ENCODE measurements at places on chromosomes 6 and 20.
A peak's percentile ranks its signal among the peaks of the same experiment; 100 is the strongest.

GRCh38 chr6:22057962-22058361 is 238.9 kb downstream of the PRL start:
- DNase-seq, result no peak

DNA sequence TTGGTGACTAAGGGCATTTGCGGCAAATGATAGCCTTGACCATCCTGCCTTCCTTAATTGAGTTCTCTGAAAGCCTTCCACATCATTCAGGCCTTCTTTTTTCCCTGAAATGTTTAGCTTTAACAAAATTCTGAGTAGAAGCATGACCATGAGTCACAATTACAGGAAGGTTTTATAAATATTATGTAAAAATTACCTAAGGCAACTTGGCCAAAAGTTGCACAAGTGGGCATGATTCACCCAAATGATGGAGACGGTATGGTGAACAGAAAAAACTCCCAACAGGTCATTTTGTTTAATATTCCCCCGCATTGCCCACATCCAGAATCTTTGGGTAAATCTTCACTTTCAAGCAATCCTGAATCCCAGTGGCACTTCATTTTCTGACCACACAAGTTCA is 37.0 kb downstream of the MC3R start:
- DNase-seq, result no peak

- DNase-seq, result no peak
These were observed 71.0 kb downstream of the FUT9 start for GRCh38 chr6:96086745-96087144.

GRCh38 chr20:4225745-4226144 is 210.4 kb upstream of the RNF24 start:
- no peak for DNase-seq

DNA sequence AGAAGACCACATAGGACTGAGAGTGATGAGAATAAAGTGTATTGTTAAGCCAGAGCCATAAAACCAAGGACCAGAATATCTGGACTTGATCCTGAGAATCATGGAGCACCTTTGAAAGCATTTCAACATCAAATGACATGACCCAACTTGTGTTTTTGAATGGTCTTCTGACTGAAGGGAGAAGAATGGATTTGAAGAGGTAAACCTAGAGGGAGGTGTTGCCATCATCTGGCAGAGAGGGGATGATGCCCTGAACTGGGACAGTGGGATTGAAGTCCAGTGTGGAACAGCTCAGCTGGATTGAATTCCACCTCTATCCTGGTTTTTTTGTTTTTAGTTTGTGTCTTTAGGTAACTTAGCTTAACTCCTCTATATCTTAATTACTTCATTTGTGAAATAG is 570.0 kb downstream of the TBC1D32 start:
- no peak for DNase-seq

GRCh38 chr6:145213614-145214013 is 521.7 kb downstream of the EPM2A start:
- no peak for DNase-seq

- no peak for DNase-seq
These were observed 121.3 kb upstream of the PTPN1 start for GRCh38 chr20:50388733-50389437.

GRCh38 chr6:162217058-162217457 is 510.5 kb downstream of the PRKN start:
- DNase-seq, result no peak

DNA sequence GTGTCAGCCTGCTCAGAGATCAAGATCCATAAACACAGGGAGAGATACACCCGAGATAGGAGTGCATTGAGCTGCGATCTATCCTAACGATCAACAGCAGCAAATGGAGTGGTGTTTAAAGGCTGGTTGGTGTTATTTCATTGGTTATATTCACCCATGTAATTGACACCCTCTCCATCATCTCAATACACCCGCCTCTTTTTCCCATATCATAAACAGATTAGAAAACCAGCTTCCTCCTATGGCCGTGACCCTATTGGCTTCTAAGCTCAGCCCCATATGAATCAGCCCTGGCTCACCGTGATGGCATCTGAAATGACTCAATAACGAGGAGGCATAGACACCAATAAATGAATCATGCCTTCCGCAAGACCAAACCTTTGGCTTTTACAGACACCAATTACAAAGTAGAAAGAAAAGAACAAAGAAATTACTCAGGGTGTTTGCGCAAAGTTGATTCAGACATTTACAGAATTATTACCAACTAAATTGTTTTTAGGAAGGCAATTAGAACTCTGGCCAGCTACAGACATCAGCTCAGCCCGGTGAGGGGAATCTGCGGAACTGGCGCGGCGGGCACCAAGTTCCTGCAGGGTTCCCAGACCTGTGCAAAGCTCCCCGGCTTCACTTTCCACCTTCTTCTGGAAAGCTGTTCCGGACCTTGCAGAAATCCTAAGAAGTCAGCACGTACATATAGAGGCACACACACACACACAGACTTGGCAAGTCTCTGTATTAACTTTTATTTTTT is 11.5 kb downstream of the PMEPA1 start:
- DNase-seq, result no peak

GRCh38 chr6:26057899-26058298 is 29.3 kb upstream of the HFE start:
- no peak for DNase-seq

GRCh38 chr6:168217880-168218537 is 101.6 kb downstream of the DACT2 start:
- DNase-seq, result peak; percentile 18

- DNase-seq, result no peak
These were observed 235.3 kb upstream of the NRSN1 start for GRCh38 chr6:23890543-23891227.

DNA sequence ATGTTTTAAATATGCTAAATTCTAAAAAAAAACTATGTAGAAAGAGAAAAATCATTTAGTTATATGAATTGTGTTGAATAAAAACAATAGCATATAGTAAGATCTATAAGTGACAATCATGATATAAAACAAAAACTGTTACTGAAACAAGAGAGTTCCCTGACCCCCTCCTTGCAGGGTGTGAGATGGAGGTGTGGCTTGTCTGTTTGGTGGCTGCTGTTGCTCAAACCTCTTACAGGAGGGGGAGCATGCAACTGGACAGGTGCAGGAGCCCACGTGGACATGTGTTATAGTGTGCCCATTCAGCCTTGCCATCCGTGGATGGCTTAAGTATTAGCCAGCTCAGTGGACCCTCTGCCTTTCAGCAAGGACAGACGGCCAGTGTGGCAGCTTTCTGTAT is 206.7 kb downstream of the MOXD1 start:
- DNase-seq, result no peak

GRCh38 chr20:51995551-51995951 is 193.2 kb upstream of the SALL4 start:
- DNase-seq, result no peak

DNA sequence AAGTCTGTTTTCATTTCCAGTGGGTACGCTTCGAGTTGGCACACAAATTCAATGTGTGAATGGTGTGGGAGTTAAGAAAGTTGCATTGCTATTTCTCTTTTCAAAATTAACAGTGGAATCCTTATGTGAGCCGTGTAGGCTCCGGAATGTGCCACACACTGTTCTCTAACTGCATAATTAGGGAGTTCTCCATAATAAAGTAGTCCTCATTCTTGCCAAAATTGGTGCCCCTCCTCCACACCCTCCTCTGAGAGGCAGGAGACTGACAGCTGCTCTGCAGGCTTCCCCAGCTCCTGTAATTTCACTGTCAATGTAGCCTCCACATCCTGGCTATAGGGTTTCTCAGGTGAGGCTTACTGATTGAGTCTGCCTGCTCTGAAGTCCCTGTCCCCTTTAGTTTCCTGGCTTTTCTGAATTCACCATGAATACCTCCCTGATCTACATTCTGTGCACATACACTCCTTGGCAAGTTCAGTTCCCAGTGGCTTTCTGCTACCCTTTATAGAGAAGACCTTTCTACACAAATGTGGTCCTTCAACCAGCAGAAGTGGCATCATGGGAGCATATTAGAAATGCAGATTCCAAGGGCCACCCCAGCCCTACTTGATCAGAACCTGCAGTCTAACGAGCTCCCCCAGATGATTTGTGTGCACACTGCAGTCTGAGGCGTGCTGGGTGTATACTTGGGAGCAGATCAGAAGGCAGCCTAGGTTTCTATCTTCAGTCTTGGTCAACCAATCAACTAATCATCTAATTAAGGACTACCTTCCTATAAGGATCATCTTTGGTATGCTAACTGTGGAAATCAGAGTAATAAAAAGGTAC is 19.9 kb upstream of the CCN6 start:
- DNase-seq, result no peak

- DNase-seq, result no peak
These were observed 1480.4 kb downstream of the HACE1 start for GRCh38 chr6:103379272-103379671.

- DNase-seq, result no peak
These were observed 59.6 kb downstream of the JARID2 start for GRCh38 chr6:15305496-15305895.

GRCh38 chr6:35092362-35093117 is 48.6 kb downstream of the TCP11 start:
- DNase-seq, result no peak

DNA sequence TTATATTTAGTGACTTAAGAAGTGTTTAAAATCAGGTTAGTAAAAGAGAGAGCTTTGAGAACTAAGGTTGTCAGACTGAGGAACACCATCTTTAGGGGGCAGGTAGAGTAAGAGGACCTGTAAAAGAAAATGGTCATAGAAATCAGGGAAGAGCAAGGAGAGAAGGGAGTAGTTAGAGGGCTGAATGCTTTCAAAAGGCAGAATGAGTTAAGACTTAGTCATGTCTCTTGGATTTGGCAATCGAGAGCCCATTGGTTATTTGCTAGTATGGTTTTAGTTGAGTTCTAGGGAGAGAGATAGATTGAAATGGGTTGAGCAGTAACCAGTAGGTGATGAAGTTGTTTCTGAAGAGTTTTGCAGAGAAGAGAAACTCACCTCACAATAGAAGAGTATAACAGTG is 51.1 kb downstream of the RALGAPB start:
- DNase-seq, result no peak

DNA sequence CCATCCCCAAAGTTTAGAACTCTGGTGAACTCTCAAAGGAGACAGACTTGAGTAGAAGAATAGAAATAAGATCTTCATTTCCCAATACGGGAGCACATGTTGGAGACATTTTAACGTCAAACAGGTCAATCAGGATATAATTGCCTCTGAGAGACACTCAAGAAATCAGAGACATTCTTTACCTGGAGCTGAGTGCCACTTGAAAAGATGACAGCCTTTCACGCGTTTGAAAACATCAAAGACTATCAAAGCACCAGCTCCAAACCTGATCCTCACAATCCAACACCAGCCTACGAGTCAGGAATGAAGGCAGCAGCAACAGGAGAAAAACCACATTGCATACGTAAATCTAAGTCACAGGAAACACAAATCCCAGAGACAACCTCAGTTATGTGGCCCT is 571.5 kb upstream of the CDH4 start:
- DNase-seq, result no peak

DNA sequence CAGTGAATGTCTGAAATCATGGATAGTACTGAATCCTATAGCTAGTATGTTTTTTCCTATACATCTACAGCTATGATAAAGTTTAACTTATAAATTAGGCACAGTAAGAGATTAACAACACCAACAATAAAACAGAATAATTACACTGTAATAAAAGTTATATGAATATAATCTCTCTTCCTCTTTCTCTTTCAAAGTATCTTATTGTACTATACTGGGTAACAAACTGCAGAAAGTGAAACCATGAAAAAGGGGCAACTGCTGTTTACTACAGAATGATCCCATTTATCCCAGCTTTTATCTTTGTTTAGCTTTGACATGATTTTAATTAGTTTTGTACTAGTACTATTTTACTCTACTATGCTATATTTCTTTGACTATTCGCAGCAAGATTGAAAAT is 25.8 kb downstream of the ESF1 start:
- no peak for DNase-seq

DNA sequence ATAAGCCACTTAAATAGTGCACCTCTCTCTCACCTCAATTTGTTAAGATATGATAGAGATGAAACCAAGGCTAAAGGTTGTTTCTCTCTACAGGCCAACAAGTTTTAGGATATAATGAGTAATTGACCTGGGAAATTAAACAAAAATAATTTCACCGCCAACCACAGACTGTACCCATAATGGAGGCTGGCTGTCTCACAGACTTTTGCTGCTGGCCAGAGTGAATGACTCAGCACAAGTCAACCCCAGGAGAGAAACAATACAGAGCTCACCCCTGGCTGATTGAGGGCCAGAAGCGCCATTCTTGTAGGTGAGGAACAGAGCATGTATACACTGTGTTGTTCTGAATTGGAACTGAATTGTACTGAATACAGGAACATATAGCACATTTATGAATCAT is 99.9 kb downstream of the CAP2 start:
- DNase-seq, result no peak

- no peak for DNase-seq
These were observed 8.2 kb downstream of the HDDC2 start for GRCh38 chr6:125293587-125293986.

DNA sequence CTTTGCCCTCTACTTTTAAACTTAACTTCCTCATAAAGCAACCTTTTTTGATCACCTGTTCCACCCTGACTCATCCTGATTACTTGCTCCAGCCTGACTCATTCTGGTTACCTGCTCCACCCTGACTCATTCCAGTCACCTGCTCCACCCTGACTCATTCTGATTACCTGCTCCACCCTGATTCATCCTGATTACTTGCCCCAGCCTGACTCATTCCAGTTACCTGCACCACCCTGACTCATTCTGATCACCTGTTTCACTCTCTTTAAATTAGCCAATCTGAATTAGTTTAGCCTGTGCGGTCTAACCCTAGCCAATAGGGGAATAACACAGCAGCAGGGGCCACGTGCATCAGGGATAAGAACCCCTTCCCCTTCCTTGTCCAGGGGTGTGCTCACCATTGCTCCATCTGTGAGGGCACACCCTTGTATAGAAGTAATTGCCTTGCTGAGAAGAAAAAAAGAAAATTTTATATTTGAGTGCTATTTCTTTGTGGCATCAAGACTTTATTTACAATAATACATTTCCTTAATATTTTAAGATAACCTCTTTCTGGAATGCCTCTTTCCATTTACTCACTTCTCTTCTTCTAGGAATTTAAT is 17.9 kb downstream of the HLA-G start:
- DNase-seq, result no peak

DNA sequence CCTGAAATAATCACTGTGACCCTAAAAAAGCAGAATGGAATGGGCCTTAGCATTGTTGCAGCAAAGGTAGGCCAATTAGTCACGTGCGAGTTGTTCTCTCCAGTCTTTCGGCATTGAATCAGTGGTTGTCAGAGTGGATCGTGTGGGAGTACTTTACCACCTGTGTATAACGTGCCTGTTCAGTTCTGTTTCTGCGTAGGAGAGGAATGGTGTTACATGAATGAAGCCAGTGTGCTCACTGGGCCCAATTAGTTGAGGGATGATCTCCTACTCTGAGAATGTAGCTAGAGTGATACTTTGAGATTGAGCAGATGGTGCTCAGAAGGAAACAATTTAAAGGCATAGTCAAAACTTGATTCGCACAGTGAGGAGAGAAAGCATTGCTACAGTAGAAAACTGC is 72.4 kb upstream of the KIF25 start:
- DNase-seq, result no peak

GRCh38 chr6:110654096-110654820 is 161.0 kb downstream of the CDK19 start:
- no peak for DNase-seq

GRCh38 chr6:168794491-168794890 is 353.5 kb downstream of the SMOC2 start:
- DNase-seq, result no peak

- no peak for DNase-seq
These were observed 4.5 kb upstream of the FOXC1 start for GRCh38 chr6:1605004-1605892.

- no peak for DNase-seq
These were observed 182.7 kb downstream of the KHDRBS2 start for GRCh38 chr6:62103186-62103859.

GRCh38 chr20:10501402-10501801 is 66.3 kb downstream of the SLX4IP start:
- no peak for DNase-seq
